Pons (tissue), 1 donor: ENCODE measurements at places on chromosomes 6 and 20.

GRCh38 chr6:16510245-16510644 lies 251.0 kb downstream of the ATXN1 start:
- no peak for DNase-seq

DNA sequence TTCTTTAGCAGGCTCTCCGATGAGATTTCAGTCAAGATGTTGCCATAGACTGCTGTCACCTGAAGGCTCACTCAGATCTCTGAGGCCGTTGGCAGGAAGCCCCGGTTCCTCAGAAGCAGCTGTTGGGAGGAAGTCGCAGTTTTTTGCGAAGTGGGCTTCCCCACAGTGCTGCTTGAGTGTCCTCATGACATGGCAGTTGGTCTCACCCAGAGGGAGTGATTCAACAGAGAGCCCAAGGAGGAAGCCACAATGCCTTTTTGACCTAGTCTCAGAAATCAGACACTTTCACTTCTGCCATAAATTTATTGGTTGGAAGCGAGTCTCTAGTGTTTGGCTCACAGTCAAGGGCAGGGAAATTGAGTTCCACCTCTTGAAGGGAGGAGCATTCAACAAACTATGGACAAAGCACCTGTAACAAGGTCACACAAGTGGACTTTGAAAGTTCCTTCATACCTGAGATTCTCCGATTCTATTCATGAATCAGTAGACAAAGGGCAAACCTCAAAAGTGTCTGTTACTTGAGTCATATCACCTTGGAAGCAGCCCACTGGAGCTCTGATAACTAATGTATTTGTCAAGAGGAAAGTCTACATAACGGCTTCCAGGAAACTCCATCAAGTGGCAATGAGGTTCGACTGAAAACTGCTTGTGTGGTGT lies 208.3 kb downstream of the TASP1 start:
- DNase-seq: no peak

DNA sequence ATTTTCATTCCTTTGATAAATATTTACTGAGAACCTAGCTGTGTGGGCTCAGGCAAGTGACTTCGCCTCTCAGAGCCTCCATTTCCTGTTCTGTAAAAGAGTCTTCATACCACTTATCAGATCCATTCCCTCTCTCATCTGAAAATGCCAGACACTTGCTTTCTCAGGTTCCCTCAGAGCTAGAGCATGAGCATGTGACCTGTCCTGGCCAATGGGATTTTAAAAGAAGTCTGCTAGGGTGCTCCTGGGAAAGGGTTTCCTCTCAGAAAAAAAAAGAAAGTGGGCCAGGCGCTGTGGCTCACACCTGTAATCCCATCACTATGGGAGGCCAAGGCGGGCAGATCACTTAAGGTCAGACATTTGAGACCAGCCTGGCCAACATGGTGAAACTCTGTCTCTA lies 5.3 kb downstream of the KCNB1 start:
- DNase-seq: no peak

GRCh38 chr6:90885611-90886056 lies 298.8 kb upstream of the MAP3K7 start:
- DNase-seq: peak; percentile 19

GRCh38 chr20:63017076-63017825 lies 10.5 kb upstream of the BHLHE23 start:
- DNase-seq: no peak

GRCh38 chr6:163960128-163960527 lies 545.6 kb downstream of the QKI start:
- no peak for DNase-seq

GRCh38 chr6:108671175-108671574 lies 110.5 kb downstream of the FOXO3 start:
- DNase-seq: no peak

DNA sequence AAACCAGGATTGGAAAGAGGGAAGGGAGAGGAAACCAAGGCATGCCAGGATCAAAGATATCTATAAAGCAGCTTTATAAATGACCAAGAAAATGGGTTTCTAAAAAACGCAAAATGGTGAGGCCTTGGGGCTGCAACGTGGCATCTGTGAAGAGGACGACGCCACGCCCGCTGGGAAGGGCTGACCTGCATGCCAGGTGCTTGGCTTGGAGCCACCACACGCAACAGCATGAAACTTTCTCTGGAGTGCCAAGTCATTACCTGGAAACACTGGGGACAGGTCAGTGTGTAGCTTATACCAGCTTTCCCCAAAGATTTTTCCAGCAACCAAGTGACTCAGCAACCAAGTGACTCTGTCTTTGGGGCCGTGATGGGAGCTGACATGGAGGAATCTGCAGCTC lies 82.5 kb downstream of the POPDC3 start:
- no peak for DNase-seq

DNA sequence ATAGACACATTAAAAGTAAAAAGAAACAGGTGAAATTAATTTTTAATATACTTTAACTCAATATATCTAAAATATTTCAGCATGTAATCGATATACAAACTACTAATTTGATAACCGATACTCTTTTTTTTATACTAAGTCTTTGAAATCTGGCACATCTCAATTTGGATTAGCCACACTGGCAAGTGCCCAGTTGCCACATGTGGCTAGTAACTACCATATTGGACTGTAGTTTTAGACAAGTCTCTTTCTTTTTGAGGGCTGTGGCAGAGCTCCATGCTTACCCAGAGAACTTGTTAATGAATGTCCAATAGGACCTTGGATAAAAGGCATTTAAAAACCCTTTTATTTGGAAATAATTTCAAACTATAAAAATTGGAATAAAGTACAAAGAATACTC lies 17.8 kb downstream of the TULP4 start:
- DNase-seq: no peak

DNA sequence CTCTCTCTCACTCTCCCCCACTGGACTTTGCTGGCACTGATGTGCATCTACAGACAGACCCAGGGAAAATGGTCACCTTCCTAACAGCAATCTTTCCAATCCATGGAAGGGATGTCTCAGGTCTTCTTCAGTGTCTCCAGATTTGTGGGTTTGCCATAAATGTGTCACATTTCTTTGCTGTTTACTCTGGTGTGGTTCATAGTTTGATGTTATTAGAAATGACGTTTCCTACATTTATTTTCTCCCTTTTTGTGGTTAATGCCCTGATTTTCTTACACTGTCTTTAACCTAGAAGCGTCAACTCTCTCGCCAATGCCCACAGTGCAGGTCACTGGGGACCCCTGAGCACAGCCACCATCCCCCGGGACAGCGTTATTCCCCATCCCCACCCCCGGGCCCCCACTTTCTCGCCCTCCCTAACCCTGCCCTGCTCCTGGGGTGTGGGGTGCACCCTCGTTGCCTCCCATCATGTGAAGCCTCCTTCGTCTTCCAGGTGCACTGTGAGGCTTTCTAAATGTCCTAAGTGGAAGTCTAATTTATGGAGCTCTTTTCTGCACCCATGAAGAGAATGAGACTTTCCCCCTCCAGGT lies 86.5 kb downstream of the YTHDF1 start:
- no peak for DNase-seq

DNA sequence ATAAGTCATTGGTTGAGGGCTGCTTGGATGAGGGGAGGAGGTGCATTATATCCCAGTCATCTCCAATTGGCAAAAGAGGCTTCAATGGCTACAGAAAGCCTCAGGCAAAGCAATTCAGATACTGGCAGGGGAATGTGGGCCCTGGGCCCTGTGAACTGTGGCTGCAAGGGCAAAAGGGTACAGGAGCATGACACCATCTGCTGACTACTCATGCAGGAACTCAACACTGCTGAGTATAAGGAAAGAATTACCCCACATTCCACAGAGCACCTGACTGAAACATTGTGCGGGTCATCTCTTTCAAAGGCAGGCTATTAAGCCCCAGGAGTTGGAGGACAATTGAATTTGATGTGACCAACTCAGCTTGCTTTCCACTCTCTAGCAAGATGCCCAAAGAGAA lies 92.1 kb upstream of the SPTLC3 start:
- no peak for DNase-seq

DNA sequence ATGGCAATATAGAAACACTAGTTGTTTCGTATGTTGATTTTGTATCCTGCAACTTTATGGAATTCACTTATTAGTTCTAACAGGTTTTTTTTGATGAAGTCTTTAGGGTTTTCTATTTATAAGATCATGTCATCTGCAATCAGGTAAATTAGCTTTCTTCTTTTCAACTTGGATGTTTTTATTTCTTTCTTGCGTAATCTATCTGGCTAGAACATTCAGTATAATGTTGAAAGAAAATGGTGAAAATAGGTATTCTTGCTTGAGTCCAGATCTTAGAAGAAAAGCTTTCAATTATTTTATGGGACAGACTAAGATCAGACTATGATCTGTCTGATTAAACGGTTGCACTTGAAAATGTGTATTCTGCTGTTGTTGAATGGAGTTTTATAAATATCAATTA lies 820.8 kb upstream of the ADGRB3 start:
- no peak for DNase-seq

- no peak for DNase-seq
These were observed 232.7 kb upstream of the TENT5A start for GRCh38 chr6:81985191-81985590.

DNA sequence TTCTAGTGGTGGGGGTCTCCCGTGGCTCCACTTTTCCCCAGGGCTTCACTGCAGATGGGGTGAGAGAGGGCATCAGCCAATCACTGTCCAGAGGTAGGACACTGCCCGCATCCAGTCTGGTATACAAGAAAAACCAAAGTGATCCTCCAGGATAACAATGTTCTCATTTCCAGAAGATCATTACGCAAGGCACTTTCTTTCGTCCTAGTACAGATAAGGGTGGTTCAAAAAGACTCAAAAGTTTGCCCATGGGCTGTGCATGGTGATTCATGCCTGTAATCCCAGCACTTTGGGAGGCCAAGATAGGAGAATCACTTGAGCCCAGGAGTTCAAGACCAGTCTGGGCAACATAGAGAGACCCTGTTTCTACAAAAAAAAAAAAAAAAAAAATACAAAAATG lies 16.4 kb downstream of the GMDS start:
- no peak for DNase-seq

- no peak for DNase-seq
These were observed 44.2 kb upstream of the TOX2 start for GRCh38 chr20:43870484-43870883.

DNA sequence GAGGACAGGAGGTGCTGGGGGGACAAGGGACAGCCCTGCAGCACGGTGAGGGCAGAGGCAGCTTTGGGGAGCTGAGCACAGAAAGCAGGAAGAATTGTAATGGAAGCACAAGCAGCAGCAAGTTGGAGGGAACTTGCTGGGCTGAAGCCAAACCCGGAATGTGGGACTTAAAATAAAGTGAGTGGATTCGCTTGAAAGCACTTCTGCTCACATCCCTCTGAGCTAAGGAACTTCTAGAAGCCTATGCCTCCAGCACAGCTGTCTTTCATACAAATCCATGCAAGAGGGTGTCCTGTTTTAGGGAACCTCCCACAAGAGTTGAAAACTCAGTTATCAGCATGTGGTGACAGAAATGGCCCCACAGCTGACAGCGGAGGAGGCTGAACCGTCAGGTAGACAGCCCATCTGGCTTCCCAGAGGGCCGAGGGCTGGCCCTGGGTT lies 71.4 kb upstream of the MLN start:
- DNase-seq: no peak

GRCh38 chr6:41557335-41557734 lies 11.2 kb downstream of the FOXP4 start:
- no peak for DNase-seq

GRCh38 chr6:85569323-85569722 lies 24.3 kb downstream of the SNX14 start:
- DNase-seq: no peak

GRCh38 chr6:40378071-40378724 lies 209.0 kb downstream of the LRFN2 start:
- DNase-seq: no peak

DNA sequence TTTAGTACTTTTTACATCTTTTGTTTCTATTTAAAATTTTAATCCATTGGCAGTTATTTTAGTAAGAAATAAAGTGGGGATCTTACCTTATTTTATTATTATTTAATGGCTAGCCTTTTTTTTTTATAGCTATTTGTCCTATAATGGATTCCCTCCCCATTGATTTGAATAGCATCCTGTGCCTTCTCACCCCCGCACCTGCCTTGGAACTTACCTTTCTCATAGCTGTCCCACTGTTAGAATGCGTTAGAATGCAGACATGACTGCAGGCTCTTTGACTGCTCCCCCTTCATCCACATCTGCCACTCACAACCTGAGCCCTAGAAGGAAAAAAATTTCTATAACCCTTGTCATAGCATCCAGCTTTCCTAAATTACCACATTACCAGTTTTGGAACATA lies 9.1 kb downstream of the PKIB start:
- DNase-seq: no peak

DNA sequence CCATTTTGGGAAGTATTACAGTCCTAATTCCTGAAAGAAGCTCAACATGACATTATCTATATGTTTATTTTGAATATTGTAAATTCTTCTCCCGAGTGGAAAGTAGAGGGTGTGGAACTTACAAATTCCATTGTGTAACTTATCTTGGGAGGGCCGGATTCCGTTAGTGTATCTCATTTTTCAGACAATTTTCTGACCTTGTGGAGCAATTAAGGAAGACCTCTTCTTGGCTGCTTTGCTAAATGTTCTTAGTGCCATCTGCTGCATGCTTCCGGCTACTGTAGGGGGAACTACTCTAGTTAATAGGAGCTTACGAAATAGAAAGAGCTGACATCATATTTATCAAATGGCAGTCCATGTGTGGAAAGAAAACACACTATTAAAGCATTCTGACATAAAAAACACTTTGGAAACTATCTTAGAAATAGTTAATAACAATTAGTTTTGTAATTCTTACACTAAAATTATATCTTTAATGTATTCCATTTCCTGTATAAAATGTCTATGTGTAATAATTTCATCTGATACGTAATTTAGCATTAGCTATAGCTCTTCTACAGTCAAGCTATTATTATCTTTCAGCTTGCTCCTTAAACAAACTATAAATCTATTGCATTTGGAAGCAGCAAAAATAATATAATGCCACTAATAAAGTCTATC lies 41.5 kb upstream of the KCNQ5 start:
- DNase-seq: peak; percentile 77

GRCh38 chr6:52087498-52087999 lies at the start of gene PKHD1:
PKHD1 (minus strand) TSS chr6:52087613; CDS start chr6:52084933, 2,680 bp downstream.
- DNase-seq: no peak

DNA sequence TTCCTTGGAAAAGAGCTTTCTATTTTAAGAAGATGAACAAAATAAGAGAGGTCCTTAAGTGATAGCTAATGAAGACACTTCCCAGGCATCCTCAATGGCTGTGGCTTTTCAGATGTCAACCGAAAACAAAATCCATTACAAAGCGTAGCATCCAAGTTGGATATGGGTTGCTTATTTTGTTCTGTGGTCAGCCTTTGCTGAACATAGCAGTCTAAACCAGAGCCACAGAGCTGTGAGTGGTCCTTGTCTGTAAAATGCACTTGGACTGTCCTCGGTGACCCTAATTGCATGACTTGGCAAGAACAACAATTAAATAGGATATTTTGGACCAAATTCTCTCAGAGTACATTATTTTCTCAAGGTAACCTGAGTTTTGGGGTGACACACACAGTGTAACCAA lies 10.4 kb upstream of the BFSP1 start:
- no peak for DNase-seq

DNA sequence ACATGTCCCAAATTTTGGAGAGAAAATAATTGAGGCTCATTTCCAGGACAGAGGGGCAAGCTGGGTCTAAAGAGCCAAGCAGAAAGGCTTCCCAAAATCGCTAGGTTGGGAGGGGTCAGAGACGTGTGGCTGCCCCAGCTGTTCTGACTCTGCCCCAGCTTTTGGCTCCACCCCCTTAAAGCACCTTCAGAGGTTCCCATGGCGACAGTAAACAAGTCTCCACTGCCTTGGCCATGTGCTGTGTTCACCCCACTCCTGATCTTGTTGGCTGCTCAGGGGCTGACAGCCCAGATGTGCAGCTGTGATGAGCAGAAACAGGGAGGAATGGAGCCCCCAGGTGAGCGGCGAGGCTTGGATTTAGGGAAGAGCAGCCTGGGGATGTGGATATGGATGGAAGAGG lies 72.8 kb upstream of the SPTLC3 start:
- no peak for DNase-seq
